ENCODE measurements at places on chromosomes 7 and 10. TPM values are rescaled to one million over a fixed set of nuclear protein-coding genes. Genes with fewer than 3 reads are reported as not detected.

DNA sequence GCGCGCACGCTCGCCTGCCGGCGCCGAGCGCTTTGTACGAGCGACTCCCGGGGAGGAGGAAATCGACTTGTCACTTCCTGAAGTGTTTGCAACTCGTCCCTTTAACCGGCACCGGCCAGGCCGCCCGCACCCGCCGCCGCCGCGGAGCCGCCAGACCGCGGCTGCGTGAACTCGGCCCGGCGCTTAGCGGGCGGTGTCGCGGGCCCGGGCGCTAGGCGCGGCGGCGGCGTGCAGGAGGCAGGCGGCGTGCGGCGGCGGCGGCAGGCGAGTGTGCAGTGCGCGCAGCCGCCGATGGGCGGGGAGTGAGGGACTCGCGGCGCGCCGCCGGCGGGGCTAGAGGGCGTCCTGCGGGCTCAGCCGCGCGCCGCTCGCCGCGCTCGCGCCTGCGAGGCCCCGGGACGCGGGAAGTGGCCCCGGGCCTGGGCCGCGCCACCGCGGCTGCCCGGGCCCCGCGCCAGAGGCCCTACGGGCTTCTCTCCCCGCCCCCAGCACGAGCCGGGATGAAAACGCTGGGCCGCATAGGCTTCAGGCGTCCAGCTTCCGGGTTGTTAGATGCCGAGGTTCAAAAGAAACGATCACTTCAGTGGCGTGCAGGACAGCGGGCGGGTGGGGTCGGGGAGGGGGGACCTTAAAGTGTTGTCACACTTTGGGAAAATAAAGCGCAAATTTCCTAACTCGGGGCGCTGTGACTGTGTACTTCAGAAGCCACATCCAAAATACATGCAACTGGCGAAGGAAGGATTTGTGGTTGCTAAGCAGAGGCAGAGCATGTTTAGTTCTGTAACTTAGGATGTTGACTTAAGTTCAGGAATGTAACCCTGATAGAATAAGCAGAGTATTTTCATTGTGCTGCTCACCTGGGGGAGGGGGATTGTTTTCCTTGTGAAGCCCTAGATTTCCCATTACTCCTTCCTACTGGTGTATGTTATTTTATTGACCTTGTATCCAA, at the start of gene FAM53B:
Gene FAM53B (minus strand): TSS at position 277 of the 949 bp plus-strand sequence. CDS start 37,665 bp downstream, outside the sequence.
- H3K4me3 ChIP-seq = peak within 1 kb of the TSS; percentile 73
- no peaks in the 10 kb centered on the region for H3K27me3 ChIP-seq
- H3K4me1 ChIP-seq = peaks cover 40% of the 10 kb centered on the region
- DNase-seq = peak; percentile 81
- H3K36me3 ChIP-seq = peaks cover 18% of the 10 kb centered on the region

DNA sequence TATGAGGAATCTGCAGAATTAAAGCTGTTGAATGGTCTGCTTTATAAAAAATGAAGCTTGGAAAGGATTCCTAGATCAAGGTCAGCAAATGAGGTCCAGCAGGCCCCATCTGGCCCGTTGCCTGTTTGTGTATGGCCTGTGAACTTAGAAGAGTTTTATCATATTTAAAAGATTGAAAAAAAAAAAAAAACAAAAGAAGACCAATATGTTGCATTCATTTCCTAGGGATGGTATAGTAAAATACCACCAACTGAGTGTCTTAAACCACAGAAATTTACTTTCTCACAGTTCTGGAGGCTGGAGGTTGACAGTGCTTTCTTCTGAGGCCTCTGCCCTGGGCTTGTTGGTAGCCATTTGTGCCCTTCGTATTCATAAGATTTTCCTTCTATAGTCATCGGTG, 109.2 kb downstream of the PPP1R3A start:
- H3K4me3 ChIP-seq = no peak overlapping the region
- no peak overlapping the region for H3K27ac ChIP-seq

DNA sequence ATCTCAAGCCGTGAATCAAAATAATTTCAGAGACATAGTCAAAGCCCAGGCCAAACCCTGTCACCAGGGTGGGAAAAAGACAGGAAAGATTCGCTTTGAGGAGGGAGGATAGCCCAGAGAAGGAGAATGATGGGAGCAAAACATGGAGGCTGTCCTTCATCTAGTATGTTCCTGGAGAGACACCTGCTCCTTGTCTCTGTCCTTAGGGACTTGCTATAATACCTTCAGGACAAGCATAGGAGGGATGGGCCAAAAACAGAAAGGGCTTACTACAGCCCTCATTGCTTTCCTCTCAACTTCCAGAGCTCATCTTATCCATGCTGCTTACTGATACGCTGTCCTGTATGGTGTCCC, 593.7 kb downstream of the LRMDA start:
- DNase-seq = no peak
- no peak overlapping the region for H3K4me3 ChIP-seq
- H3K27ac ChIP-seq = no peak overlapping the region
- no peaks in the 10 kb centered on the region for H3K27me3 ChIP-seq
- no peaks in the 10 kb centered on the region for H3K36me3 ChIP-seq

CYP3A4 gene
- not detected for polyA plus RNA-seq

- no peaks in the 10 kb centered on the region for H3K27me3 ChIP-seq
- no peak for DNase-seq
- H3K27ac ChIP-seq = peak overlapping the region; percentile 41
- H3K4me1 ChIP-seq = peaks cover 20% of the 10 kb centered on the region
- H3K4me3 ChIP-seq = no peak overlapping the region
- H3K36me3 ChIP-seq = no peaks in the 10 kb centered on the region
These were observed 34.4 kb downstream of the FHIP2A start for GRCh38 chr10:114855776-114856543.

TAF3 gene
- polyA plus RNA-seq = 6.4 TPM

EPO gene
- not detected for polyA plus RNA-seq
